Brain (organoid and tissue), 16 donors: ENCODE measurements at places on chromosomes 11 and 22.

DNA sequence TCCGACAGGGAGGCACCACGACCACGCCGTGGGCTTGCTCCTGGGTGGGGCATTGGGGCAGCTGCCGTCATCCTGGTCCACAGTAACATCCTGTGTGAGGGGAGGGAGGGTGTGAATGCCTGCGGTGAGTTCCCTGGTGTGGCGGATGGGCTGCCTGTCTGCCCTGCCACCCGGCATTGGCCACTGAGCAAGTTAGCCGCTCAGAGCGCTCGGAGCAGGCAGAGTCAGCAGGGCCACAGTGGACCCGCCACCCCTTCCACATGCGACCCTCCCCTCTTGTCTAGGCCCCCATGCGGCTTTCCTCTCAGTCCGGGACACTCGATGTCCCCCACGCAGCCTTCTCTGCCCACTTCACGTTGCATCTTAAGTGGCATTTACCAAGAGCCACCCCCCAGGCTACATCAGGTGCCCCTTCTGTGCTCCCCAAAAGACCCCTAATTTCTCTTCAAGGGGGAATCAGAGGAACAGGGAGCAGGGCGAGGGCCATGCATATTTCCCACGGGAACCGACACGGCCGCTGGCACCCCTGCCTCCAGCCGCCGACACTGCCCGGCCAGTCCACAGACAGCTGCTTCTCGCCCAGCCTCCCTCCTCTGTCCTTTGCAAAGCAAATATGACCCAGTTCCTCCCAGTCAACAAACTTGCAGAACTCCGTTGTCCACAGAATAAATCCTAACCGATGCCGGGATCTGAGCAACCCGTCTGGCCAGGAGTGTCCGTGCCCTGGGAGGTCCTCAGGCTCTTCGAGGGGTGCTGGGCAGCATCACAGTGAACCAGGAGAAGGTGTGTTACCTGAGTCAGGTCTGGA lies 1482.1 kb downstream of the TBC1D22A start:
- no peak for DNase-seq

GRCh38 chr11:62505059-62505439 lies 41.6 kb downstream of the AHNAK start:
- DNase-seq, result peak; percentile 7

DNA sequence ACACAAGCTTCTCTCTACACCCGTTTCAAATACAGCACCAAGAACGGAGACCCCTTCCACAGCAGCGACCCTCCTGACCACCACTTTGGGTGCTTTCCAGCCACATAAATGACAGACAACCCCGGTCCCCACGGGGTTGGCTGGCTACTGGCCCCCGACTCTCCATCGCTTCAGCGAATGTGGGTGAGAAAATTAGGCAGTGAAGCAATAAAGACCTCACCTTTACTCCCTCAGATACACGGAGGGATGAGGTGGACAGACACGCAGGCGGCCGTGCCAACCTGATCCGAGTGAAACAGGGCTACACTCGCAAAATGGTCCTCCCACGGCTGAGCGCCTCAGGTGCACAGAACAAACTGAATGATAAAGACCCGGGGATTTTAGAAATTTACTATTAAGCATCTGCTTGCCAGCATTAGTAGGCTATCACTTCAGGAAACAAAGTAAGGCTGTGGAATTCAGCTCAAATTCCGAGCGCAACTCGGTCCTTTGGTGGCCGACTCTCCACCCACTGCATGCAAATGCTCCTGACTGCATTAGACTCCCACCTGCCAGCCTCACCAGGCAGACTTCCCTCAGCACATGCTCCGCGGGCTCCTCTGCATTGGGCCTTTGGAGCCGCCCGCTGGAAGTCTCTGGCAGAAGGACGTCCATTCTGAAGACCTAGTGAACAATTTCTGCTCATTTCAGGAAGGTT lies 12.8 kb upstream of the EFCAB6 start:
- no peak for DNase-seq

DNA sequence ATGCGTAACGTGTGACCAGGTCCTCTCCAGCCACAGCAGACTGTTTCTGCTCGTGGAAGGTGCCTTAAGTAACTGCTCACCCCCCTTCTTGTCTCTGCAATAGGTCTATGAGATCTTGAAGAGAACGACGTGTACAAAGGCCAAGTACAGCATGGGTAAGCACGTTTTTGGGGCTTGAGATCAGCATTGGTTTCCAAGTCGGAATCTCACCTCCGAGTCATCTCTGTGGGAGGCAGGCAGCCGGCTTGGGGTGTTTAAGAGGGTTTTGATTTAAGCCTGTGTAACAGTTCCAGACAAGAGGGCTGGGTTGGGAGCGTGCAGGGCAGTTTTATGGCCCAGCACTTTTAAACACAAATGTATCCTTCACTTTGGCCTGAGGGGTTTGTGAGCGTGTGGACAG lies 30.1 kb downstream of the ANO1 start:
- DNase-seq, result no peak

DNA sequence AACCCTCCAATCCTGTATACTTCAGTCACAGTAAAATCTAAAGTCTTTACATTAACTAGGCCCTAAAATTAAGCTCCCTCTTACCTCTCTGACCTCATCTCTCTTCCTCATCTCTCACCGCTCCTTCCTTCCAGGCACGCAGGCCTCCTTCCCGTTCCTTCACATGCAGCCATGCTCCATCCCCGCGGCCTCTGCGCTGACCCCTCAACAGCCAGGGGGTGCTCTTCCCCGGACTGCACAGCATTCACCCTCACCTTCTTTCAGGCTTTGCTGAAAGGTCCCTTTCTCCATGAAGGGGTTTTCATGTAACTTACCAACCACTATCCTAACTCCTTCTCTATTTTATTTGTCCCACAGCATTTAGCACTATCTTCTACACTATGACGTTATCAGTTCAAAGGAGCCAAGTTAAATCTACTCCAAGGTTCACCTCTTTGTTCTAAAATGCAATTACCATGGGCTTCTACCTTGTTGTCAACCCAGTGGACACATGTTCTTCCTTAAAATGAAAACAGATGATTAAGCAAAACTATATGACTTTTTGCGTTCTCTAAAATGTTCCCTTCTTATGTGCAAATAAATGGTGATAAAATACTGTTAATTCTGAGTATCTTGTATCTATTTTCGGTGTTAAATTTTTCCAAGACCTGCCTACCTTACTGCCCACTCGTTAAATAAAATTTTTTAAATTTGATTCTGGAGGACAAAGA lies 57.8 kb upstream of the APOA1 start:
- DNase-seq, result no peak

- no peak for DNase-seq
Observed at GRCh38 chr22:44879301-44879680, 126.9 kb downstream of the ARHGAP8 start.
